ENCODE measurements at places on chromosomes 5 and 9.

DNA sequence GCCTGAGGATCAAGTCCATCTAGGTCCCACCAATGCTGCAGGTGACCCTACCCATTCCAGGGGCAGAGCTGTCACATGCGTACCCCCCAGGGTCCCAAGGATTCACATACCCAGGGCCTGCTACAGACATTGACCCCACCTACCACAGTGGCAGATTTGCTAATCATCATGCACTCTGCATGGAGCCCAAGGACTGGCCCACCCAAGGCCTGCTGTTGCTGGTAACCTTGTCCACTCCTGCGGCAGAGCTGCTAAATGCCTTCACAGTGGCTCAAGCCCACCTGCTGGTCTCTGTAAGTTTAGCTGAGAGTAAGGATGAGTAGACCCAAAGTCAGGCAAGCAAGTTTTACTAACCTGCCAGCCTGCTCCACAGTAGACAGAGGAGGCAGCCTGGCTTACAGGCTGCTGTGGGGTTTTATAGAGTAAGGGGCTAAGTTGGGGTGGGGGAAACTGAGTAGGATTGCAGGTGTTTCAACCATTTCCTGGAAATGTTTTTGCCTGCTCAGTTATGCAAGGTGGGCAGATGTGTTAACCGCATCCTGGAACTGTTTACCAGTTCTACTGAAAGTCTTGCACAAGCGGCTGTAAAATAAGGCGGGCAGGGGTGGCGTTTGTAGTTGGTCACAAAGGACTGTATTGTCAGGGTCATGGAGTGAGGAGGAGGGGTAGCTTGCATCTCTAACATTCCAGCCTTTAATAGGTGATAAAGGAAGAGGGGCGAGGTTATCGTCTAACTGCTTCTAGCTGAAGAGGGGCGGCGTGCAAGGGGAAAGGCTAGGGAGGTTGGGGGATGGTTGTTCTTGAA is 2163.5 kb upstream of the WWC1 start:
- DNase-seq = no peak

DNA sequence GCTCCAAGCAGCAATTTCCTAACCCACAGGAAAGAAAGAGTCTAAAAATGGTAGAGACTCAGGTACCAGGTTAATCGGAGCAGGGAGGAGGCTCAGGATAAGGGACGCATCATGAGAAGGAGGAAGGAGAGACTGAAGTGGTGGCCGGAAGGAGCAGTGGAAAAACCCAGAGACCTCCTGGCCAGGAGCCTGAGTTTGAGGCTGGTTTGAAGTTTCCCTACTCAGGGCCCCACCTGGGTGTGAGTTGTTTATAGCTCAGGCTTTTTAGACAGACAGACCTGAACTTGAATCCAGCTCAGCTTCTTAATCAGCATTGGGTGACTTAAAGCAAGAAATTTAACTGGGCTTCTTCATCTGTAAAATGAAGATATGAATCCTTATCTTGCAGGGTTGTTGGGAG is 11.9 kb upstream of the AQP7 start:
- no peak for DNase-seq

GRCh38 chr5:116380621-116381020 is 194.0 kb downstream of the SEMA6A start:
- DNase-seq = no peak

DNA sequence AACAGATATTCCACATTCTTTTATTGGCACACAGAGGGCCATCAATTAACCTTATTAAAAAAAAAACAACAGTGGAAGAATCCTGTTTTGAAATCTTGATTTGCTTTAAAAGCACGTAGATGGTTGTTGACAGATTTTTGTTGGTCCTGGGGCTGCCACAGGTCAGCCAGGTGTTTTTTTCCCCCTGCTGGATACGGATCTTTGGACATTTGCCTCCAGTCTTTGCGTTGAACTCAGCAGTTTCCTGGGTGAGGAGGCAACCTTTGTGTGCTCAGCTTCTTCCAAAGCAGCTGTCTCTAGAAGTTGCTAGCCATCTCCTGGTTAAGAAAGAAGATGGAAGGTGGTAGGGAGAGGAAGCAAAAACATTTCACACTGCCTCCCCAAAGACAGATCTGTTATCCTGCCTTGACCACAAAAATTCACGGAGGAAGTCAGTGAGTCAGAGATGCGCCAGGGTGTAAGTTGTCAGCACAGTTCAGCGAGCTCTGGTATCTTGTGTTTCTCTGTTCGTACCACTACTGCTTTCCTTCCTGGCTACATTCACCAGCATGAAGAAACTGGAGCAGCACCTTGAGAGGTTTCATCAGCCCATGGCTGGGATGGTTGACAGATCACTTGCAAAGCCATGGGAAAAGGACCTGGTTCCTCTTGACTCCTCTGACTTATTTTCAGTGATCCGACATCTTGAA is 207.3 kb downstream of the ARHGAP26 start:
- no peak for DNase-seq

GRCh38 chr9:17349831-17350230 is 215.0 kb downstream of the CNTLN start:
- DNase-seq = no peak

DNA sequence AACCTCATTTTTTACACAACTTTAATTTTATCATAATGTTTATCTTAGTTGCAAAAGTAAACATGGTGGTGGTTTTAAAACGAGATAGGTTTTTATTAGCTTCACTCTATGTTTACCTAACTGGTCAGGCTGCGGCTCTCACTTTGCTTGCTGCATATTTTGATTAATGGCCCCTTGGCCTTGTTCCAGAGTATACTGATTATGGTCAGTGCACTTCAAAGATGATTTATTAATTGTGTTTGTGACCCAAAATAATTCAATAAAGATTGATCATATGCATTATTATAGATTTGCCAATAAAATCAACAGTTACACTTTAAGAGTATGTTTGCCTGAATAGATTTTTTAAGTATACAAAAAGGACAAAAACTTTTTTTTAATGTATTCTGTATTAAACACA is 188.0 kb downstream of the XRCC4 start:
- no peak for DNase-seq

GRCh38 chr5:115514220-115514619 is 30.4 kb downstream of the FEM1C start:
- no peak for DNase-seq

DNA sequence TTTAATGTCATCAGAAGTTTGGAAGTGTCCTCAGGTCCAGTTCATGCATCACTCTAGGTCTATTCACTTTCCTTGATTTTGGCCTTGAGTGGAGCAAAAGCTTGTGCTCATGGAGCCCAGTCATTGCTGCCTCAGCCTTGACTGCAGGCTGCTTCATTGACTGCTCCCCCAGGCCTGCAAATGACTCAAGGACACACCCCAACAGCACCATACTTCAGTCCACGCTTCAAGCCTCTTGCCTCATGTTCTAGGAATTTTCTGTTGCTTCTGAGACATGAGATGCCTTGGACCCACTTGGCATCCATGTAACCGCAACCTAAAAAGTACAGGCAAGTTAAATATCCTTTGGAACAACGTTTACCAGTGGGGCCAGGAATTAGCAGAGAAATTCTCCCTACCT is 193.7 kb downstream of the PIK3R1 start:
- no peak for DNase-seq

- DNase-seq = no peak
Observed at GRCh38 chr5:5649641-5650040, 227.2 kb downstream of the ICE1 start.

- no peak for DNase-seq
Observed at GRCh38 chr5:114407783-114408182, 45.9 kb downstream of the KCNN2 start.

DNA sequence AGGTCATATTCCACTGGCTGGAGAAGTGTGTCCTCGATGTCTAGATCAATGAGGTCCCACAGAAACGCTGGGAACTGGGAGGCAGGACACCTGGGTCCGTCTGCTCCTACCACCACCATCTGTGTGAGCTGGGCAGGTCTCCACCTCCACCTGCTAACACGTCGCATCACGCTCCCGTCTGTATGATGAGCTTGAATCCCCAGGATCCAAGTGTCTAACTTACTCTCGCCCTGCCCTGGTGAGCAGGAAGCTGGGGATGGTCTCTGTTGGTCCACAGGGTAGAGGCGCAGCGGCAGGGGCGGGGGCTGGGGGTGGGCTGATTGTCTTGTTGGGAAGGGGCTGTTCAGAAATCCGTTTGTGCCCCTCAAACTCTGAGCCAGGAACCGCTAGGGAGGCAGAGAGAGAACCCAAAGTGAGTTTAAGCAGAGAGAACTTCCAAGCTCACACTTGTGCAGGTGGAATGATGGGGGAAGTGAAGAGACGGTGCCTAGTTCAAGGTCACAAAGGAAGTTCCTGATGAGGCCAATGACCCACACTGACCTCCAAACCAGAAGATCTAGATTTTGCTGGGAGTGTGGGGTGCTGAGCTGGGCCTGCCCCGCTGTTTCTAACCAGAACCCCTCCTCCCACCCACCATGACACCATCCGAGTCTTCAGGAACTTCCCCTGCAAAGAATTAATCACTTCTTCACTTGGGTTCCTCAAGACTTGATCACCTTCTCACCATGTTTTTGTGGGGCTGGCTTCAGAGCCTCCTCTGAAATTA is 21.1 kb downstream of the ORM2 start:
- no peak for DNase-seq

DNA sequence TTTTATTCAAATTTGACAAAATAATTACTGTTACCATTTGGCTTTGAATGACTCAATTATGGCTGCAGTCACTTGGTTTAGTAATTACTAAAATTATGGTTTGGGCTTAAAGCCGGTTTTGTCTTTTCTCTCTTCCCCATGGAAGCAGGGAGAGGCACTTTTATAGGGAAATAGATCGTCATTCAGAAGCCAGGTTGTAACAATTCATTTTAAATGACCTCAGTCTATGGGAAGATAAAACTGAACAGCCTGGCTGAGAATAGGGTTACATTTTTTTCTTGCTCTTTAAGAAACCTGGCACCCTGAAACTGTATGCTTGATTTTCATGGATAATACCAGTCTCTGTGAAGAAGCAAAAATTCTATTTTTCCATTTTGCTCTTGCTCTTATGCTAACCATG is 169.8 kb downstream of the SMC2 start:
- DNase-seq = no peak

DNA sequence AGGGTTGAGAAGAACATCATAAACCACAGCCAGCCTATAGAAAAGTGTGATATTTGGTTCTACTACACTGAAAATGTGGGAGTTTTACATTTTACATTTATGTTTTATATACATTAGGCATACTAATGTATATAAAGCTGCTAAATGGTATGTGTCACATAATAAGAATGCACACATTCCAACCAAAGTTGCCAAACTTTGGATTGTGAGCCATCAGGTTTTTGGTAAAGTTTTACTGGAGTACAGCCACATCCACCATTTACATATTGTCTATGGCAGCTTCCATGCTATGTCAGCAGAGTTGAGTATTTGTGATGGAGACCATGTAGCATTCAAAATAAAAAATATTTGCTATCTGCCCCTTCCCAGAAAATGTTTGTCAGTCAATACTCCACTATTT is 23.1 kb upstream of the TARS1 start:
- DNase-seq = no peak

DNA sequence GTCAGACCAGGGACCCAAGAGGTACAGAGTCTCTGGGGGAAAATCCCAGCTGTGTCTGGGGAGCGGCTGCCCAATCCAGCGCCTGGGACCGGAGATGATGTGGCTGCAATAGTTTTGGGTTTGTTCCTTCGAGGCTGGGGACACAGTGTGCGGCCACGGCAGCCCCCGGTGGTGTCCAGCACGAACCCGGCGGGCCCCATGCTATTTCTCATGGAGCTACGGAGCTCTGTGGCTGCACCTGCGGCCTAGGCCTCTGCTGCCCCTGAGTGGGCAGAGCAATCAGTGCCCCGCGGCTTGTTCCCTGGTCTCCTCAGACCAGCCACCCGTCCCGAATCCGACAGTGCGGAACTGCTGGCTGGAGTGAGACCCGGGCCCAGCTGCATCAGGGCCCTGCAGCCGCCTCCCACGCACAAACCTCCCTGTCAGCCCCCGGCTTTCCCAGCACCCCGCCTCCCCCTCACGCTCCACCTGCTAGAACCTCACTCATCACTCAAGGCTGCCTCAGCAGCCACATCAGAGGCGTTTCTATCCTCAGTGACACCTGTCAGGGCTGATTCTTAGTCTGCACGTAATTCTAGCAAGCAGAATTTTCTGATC is 29.0 kb downstream of the SARDH start:
- DNase-seq = no peak

- no peak for DNase-seq
Observed at GRCh38 chr5:106312360-106312759, 1358.4 kb downstream of the EFNA5 start.

GRCh38 chr5:127834094-127834531 is 130.9 kb downstream of the CCDC192 start:
- DNase-seq = no peak

DNA sequence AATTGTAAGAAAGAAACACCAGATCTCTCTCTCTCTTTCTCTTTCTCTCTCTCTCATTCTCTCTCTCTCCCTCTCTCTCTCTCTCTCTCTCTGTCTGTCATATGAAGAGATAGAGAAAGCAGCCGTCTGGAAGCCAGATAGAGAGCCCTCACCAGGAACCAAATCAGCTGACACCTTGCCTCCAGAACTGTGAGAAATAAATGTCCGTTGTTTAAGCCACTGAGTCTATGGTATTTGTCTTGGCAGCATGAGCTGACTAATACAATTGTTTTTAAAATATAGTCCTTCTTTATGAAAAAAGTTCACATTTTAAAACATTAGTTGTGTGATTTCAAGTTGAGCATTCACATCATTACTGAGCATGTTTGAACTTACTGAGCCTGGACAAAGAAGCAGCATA is 275.6 kb downstream of the CETN3 start:
- DNase-seq = no peak

GRCh38 chr9:82152181-82152580 is 163.6 kb downstream of the SPATA31D1 start:
- DNase-seq = no peak

- no peak for DNase-seq
Observed at GRCh38 chr5:177470759-177471536, 2.5 kb downstream of the DBN1 start.

DNA sequence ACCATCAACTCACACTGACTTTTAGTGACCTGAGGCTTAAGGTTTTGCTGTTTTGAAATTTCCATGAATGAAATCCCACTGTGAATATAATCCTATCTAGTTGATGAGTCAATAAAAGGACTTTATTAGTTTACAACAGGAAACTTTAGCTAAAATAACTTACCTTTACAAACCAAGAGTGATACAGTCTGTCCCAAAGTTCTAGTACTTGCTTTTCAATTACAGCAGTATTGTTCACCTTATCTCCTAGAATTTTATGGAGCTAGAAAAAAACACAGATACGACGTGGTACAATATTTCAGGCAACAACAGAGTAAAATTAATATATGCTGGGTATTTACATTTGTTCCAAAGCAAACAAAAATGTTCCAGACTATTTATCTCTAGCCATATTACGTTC is 46.9 kb upstream of the CTNNAL1 start:
- no peak for DNase-seq

GRCh38 chr5:176985516-176985915 is 21.1 kb downstream of the UIMC1 start:
- DNase-seq = no peak

GRCh38 chr5:168793841-168794837 is 215.0 kb upstream of the PANK3 start:
- no peak for DNase-seq

GRCh38 chr5:72752909-72753308 is 63.6 kb upstream of the TNPO1 start:
- no peak for DNase-seq

- no peak for DNase-seq
Observed at GRCh38 chr5:77029376-77029885, 773 bp upstream of the AGGF1 start.

Data from cerebellar nuclear complex (tissue), 1 donor.